H9 (cell line): ENCODE measurements at places on chromosomes 4 and X.

DNA sequence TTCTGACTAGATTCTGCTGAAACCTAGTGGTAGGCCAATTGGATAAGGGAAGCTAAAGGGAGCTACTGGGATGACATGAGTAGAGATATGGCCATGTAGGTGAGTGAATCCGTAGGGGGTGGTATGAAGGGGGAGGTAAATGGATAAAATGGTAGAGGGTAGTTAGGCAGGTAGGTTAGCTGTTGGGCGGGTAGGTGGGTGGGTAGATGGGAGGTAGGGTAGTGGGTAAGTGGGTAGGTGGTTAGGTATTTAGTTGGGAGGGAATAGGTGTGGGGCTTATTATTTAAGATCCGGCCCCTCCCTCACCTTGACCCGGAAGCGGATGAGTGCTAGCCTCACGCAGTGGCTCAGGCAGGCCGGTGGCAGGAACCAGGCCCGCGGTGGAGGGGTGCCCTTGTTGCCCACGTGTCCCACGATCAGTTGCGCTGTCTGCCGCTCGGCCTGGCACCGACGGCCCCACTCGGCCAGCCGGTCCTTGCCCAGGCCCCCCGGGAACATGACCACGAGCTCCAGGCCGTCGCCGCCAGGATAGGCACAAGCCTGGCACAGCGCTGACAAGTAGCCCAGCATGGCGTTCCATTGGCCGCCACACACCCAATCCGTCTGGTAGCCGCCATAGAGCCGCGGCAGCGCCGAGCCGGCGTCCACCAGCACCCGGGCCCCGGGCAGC is 725 bp downstream of the FAM120C start:
- DNase-seq = peak; percentile 43

GRCh38 chr4:26061248-26061986 is 147.4 kb downstream of the SMIM20 start:
- DNase-seq = peak; percentile 72

GRCh38 chr4:83548151-83548905 is 12.4 kb downstream of the GPAT3 start:
- peak; percentile 53 for DNase-seq

- DNase-seq = no peak
These were observed 2.6 kb upstream of the CPZ start for GRCh38 chr4:8589823-8590545.

DNA sequence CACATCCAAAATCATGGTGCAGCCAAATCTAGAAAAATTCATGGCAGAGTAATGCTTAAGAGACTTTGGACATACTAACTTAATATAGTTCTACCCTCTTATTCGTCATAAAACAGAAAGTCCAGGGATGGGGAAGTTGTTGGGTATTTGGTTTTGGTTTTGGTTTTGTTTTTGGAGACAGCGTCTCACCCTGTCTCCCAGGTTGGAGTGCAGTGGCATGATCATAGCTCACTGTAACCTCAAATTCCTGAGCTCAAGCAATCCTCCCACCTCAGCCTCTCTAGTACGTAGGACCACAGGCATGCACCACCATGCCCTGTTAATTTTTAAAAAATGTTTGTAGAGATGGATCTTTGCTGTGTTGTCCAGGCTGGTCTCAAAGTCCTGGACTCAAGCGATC is 271.8 kb upstream of the TENM3 start:
- no peak for DNase-seq

GRCh38 chr4:115356176-115356575 is 242.8 kb upstream of the NDST4 start:
- DNase-seq = no peak

DNA sequence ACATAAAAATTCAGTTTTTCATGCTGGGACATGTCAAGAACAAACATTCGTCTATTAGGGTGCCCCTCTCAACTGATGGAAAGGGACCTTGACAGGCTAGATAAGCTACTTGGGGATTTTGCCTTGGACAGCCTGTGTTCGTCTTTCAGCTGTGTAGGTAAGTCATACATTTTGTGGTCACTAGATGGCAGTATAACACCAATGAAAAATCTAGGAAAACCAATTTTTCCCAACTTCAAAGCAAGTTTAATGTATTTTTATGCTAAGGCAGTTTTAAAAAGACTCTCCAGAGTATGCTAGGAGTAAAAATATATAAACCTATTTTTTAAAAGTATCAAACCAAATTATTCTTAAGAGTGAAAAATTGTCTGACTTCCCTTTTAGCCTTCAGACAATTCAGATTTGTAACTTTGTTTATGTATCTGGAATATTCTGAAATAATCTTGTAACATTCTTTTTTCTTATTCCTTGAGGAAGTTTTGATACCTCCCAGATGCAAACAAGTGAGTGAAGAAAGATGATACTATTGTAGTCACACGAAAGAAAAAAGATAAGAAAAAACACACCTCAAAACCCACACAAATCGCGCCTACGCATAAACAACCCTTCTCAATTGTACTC is 158.3 kb downstream of the CPE start:
- no peak for DNase-seq

- no peak for DNase-seq
These were observed 191.7 kb upstream of the EDNRA start for GRCh38 chr4:147289181-147289580.

GRCh38 chr4:72365016-72365415 is 204.0 kb downstream of the ADAMTS3 start:
- DNase-seq = no peak

GRCh38 chrX:123173833-123174232 is 10.2 kb upstream of the GRIA3 start:
- no peak for DNase-seq

- peak; percentile 27 for DNase-seq
These were observed 130.4 kb upstream of the RADX start for GRCh38 chrX:106481341-106481740.

- DNase-seq = no peak
These were observed 5.8 kb upstream of the CDKN2AIP start for GRCh38 chr4:183438458-183439113.

- no peak for DNase-seq
These were observed 381.8 kb downstream of the UBE2NL start for GRCh38 chrX:144265641-144266040.

- DNase-seq = no peak
These were observed 24.8 kb downstream of the NELFA start for GRCh38 chr4:1983846-1984405.
